Thymus (tissue), 14 donors: ENCODE measurements at places on chromosomes 12 and 14.
A peak's percentile ranks its signal among the peaks of the same experiment; 100 is the strongest.

DNA sequence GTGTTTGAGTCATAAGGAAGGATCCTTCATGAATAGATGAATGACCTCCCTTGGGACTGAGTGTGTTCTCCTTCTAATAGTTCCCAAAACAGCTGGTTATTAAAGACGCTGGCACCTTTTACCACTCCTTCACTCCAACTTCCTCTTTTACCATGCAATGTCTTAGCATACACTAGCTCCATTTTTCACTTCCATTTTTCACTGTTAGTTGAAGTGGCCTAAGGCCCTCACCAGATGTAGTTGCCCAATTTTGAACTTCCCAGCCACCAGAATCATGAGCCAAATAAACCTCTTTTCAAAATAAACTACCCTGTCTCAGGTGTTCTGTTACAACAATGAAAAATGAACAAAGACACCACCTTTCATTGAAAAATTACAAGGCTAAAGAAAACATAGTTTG is 64.7 kb downstream of the GPR65 start:
- H3K27ac ChIP-seq: no peak overlapping the region
- no peaks in the 10 kb centered on the region for H3K27me3 ChIP-seq
- no peak for DNase-seq

- H3K27me3 ChIP-seq: no peaks in the 10 kb centered on the region
- no peak for DNase-seq
- H3K4me1 ChIP-seq: no peaks in the 10 kb centered on the region
These were observed 16.9 kb downstream of the PLEKHD1 start for GRCh38 chr14:69501423-69501838.

DNA sequence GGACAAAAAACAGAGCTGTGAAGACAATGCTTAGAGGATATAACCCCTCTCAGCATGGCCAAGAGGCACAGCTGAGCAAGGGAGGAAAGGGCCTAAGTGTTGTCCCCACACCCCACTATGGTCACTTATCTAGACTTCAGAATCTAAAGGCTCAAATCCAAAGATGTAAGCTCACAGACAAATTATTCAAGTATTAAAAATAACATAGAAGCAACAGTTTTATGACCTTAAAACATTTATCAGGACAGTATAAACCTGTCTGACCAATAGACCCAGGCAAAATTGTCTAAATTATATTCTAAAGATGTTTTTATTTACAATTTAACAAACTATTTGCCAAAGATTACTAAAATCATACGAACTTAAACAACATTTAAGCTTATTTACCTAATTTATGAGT is 28.1 kb upstream of the PRICKLE1 start:
- no peak overlapping the region for H3K27ac ChIP-seq
- no peak overlapping the region for H3K4me3 ChIP-seq
- no peaks in the 10 kb centered on the region for H3K27me3 ChIP-seq
- DNase-seq: no peak

- H3K36me3 ChIP-seq: no peaks in the 10 kb centered on the region
- no peak overlapping the region for H3K27ac ChIP-seq
These were observed 5.2 kb downstream of the KCNJ8 start for GRCh38 chr12:21769307-21769706.

DNA sequence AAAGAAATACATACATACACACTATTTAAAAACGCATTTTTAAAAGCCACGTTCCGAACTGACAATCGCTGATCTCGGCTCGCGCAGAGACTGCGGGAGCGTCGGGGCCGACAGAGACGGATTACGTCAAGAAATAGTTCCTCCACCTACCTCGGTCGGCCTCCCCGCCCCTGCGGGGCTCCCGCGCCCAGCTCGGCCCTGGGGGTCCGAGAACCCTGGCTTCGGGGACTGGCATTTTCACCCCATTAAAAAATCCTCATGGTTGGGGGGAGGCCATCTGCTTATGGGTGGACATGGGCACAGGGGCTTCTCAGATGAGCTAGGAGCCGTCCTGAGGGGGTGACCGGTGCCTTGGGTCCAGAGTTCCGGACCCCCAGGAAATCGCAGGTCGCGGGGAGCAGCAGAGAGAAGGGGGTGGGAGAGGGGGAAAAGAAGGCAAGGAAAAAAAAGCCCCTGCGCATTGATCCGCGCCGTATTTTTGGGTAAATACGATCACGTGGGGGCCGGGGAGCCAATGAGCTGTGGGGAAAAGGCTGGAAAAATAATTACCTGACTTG is 324 bp upstream of the HOXC9 start:
- H3K36me3 ChIP-seq: no peaks in the 10 kb centered on the region
- no peak overlapping the region for H3K4me3 ChIP-seq
- H3K4me1 ChIP-seq: no peaks in the 10 kb centered on the region
- no peak overlapping the region for H3K27ac ChIP-seq
- peaks cover 81% of the 10 kb centered on the region for H3K27me3 ChIP-seq

DNA sequence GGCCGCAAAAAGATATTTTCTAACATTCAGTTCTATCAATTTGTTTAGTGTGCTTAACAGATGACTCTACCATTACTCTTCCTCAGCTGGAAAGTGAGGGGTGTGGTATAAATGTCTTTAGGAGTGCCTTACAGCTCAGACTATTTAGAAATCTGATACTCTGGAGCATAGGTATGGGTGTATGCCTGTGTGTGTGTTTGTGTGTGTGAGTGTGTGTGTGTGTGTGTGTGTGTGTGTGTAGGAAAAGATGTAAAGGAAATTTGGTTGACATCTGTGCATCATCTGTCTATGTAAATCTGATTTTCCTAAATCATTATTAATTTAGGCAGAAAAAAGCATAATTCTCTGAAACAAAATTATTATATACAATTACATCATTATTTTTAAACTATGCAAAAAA is 16.0 kb downstream of the RNASE3 start:
- no peaks in the 10 kb centered on the region for H3K27me3 ChIP-seq
- H3K4me1 ChIP-seq: no peaks in the 10 kb centered on the region
- no peaks in the 10 kb centered on the region for H3K36me3 ChIP-seq
- no peak overlapping the region for H3K4me3 ChIP-seq
- no peak overlapping the region for H3K27ac ChIP-seq
- DNase-seq: no peak

DNA sequence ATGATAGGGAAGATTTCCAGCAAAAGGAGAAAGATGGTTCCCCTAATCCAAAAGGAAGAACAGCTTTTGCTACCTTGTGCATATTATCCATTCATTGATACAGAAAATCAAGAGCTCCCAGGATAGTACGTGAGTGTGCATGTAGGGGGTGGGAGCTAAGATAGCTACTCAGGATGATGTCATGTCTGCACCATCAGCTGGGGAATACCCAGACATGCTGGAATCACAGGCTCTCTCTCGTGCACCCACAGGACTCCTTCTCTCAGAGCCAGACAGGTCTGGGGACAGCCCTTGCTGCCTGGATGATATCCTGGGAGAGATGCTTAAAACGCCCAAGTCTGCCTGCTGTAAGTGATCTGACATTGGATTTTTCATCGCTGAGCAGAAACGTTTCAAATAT is 38.9 kb downstream of the FOXN3 start:
- H3K4me1 ChIP-seq: no peaks in the 10 kb centered on the region
- peaks cover 10% of the 10 kb centered on the region for H3K36me3 ChIP-seq
- no peak overlapping the region for H3K4me3 ChIP-seq
- H3K27ac ChIP-seq: no peak overlapping the region
- H3K27me3 ChIP-seq: no peaks in the 10 kb centered on the region

GRCh38 chr14:104603711-104604401 is 716 bp downstream of the TMEM179 start:
- DNase-seq: no peak
- no peak overlapping the region for H3K4me3 ChIP-seq

GRCh38 chr14:101227611-101228594 is 324.4 kb upstream of the RTL1 start:
- no peak overlapping the region for H3K27ac ChIP-seq
- H3K4me1 ChIP-seq: no peaks in the 10 kb centered on the region
- DNase-seq: no peak
- H3K4me3 ChIP-seq: no peak overlapping the region
- H3K27me3 ChIP-seq: no peaks in the 10 kb centered on the region
- no peaks in the 10 kb centered on the region for H3K36me3 ChIP-seq

- H3K27me3 ChIP-seq: no peaks in the 10 kb centered on the region
- no peaks in the 10 kb centered on the region for H3K36me3 ChIP-seq
- no peak overlapping the region for H3K27ac ChIP-seq
- no peak for DNase-seq
- no peak overlapping the region for H3K4me3 ChIP-seq
- no peaks in the 10 kb centered on the region for H3K4me1 ChIP-seq
These were observed 338.6 kb downstream of the APAF1 start for GRCh38 chr12:98983647-98984046.

- no peaks in the 10 kb centered on the region for H3K27me3 ChIP-seq
- H3K27ac ChIP-seq: no peak overlapping the region
- no peaks in the 10 kb centered on the region for H3K36me3 ChIP-seq
- H3K4me3 ChIP-seq: no peak overlapping the region
- no peak for DNase-seq
These were observed 76.7 kb downstream of the TMEM121 start for GRCh38 chr14:105602799-105603793.

GRCh38 chr12:34526946-34527345 is 504.6 kb downstream of the ALG10 start:
- no peak overlapping the region for H3K4me3 ChIP-seq
- no peaks in the 10 kb centered on the region for H3K4me1 ChIP-seq

GRCh38 chr12:117097159-117097558 is 2.1 kb downstream of the TESC start:
- no peaks in the 10 kb centered on the region for H3K36me3 ChIP-seq
- H3K4me1 ChIP-seq: peaks cover 13% of the 10 kb centered on the region
- H3K27ac ChIP-seq: no peak overlapping the region
- no peak for DNase-seq
- H3K27me3 ChIP-seq: peaks cover 14% of the 10 kb centered on the region

DNA sequence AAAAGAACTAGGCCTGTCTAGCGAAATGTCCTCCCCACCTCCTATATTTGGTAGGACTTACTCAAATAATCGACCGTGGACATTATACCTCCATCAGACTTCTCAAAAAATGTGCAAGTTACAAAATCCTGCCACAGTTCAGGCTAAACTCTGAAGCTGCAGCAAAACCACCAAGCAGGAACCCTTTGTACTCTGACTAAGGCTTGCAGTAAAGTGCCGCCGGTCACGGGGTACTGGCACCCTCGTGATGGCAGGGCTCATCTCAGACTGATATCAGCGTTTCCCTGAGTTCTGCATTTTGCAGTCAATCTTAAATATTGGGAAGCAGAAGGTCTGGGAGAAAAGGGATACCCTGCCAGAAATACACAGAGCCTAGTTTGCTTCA is 17.1 kb downstream of the SLC11A2 start:
- H3K4me1 ChIP-seq: peaks cover 18% of the 10 kb centered on the region
- peak overlapping the region; percentile 23 for H3K4me3 ChIP-seq
- H3K27me3 ChIP-seq: no peaks in the 10 kb centered on the region
- peak overlapping the region; percentile 86 for H3K27ac ChIP-seq
- H3K36me3 ChIP-seq: peaks cover 42% of the 10 kb centered on the region

DNA sequence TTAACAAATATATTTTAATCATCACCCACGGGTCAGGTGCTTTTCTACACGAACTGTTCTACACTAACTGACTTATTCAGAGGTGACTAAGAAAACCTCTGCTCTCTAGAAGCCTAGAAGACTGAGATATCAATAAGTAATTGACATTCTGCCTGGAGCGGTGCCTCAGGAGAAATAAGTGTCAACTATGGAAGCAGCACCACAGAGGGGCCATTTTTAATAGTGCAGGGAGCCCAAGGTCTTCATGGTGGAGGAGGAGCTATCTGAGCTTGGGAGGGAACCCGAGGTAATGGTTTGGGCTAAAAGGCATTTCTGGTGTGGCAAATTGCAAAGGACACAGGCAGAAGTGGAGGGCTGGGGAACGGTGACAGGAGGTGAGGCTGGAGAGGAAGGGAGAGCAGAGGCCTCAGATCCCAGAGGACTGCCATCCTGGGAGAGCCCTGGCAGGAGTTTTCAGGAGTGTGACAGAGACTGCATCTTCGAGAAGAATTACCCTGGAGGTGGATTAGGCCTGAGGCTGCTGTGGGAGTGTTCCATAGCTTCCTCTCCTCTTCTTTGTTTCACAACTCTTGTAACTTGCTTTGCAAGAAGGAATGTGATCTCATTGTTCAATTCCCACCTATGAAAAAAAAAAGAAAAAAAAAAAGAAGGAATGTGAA is 123.1 kb downstream of the NPAS3 start:
- no peaks in the 10 kb centered on the region for H3K27me3 ChIP-seq
- no peaks in the 10 kb centered on the region for H3K36me3 ChIP-seq
- H3K4me1 ChIP-seq: no peaks in the 10 kb centered on the region
- no peak overlapping the region for H3K27ac ChIP-seq

DNA sequence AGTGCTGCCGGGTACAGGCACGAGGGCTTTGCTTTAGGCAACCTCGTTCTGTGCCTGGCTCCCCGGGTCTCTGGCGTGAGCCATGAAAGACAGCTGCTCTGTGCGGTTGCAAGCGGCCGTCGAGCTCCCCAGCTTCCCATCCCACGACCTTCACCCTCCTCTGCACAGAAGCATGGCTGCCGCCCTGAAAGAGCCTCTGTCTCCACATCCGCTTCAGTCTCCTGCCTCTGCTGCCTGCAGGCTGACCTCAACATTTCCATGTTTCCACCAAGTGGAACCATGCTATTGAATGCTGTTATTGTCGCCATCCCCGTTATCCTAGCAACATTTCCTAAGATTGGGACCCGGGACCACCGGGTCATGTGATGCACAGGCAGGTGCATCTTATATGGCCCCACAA is 57.1 kb downstream of the KDM2B start:
- no peak overlapping the region for H3K4me3 ChIP-seq
- H3K27ac ChIP-seq: no peak overlapping the region
- H3K4me1 ChIP-seq: peaks cover 13% of the 10 kb centered on the region
- H3K36me3 ChIP-seq: peaks cover 39% of the 10 kb centered on the region
- H3K27me3 ChIP-seq: no peaks in the 10 kb centered on the region

DNA sequence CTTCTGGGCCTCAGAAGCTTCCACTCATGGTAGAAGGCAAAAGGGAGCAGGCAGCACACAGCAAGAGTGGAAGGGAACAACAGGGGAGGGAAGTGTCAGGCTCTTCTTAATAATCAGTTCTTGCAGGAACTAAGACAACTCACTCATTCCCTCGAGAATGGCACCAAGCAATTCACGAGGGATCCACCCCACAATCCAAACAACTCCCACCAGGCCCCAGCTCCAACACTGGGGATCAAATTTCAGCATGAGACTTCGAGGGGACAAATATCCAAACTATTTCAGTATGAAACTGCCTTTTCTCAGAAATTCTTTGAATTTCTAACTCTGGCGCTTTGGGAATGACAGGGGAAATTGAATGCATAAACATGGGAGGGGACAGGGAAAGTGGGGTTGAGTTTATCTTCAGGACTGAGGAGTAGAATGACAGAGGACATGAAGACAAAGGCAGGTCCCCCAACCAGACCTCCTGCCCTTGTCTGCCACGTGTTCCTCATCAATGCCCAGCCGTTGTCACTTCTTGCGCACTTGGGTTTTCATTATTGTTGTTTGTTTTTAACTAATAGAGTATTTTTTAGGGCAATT is 24.6 kb upstream of the APOF start:
- no peak overlapping the region for H3K27ac ChIP-seq
- no peaks in the 10 kb centered on the region for H3K27me3 ChIP-seq
- no peaks in the 10 kb centered on the region for H3K36me3 ChIP-seq

GRCh38 chr14:102018251-102018650 is 53.9 kb downstream of the DYNC1H1 start:
- no peak overlapping the region for H3K27ac ChIP-seq
- no peak for DNase-seq
- peaks cover 36% of the 10 kb centered on the region for H3K4me1 ChIP-seq
- H3K27me3 ChIP-seq: no peaks in the 10 kb centered on the region
- peaks cover 67% of the 10 kb centered on the region for H3K36me3 ChIP-seq
- no peak overlapping the region for H3K4me3 ChIP-seq
